HFFc6 (cell line): ENCODE measurements at places on chromosomes 12 and 14. TPM values are rescaled to one million over a fixed set of nuclear protein-coding genes. Genes with fewer than 3 reads are reported as not detected.

Gene BIN2
- total RNA-seq = not detected in 2 replicates

Gene SPIC
- not detected in 3 replicates for total RNA-seq

GRCh38 chr14:48786498-48786897 is 799.7 kb downstream of the RPS29 start:
- DNase-seq = no peak

Gene FGF23
- total RNA-seq = not detected in 3 replicates

DNA sequence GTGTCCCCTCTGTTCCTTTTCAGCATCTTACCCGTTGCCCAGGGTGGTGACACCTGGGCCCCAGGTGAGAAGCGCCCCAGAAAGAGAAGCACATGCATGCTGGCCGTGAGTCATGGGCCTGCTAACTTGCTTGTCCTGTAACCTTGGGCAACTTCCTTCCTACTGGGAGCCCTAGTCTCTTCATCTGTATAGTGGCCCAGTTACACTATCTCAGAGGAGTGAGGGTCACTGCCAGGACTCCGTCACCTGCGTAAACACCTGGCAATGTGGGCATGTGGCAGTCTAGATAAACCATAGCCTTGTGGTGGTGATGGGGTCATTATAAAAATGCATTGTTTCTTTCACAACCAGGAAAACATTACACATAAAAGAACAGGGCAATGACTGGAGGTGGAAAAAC is 125.2 kb downstream of the SLC25A47 start:
- no peak for DNase-seq

Gene PLBD1
- not detected in 3 replicates for total RNA-seq

DNA sequence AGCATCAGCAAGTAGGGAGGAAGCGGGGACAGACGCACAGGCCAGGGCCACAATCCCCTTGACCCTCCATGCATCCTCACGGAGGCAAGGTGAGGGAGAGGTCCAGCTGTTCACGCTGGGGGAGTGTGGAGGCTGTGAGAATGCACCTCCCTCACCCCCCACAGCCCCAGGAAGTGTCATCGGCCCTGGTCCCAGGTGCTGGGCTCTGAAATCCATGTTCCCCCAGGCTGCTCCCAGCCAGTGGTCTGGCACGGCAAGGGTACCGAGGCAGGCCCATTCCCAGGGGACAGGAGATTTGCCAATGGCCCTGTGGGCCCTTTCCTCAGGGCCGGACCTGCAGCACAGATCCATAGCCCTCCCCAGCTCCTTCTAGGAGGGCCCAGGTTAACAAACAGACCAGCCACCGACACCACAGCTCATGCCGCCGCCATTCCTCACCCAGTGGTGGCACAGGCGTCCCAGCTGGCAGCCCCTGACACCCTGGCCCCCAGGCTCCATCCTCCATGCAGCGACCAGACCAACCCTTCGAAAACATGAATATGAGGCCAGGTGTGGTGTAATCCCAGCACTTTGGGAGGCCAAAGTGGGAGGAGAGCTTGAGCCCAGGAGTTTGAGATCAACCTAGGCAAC is 21.9 kb upstream of the EIF5 start:
- DNase-seq = no peak

- no peak for DNase-seq
Observed at GRCh38 chr12:66072135-66072534, 58.4 kb downstream of the LLPH start.

- DNase-seq = no peak
Observed at GRCh38 chr14:105455766-105456660, 18.6 kb upstream of the CRIP2 start.

GRCh38 chr14:64467101-64467500 is 1.8 kb downstream of the AKAP5 start:
- DNase-seq = no peak

Gene MGST1
- 244 to 363 TPM (median 301 TPM) in 3 replicates for total RNA-seq

Gene SOAT2
- 0.21 to 0.25 TPM (median 0.21 TPM) in 3 replicates for total RNA-seq

Gene TSPAN31
- 20.3 and 27.6 TPM in 2 replicates for total RNA-seq

- DNase-seq = no peak
Observed at GRCh38 chr12:49624921-49625577, 1.7 kb downstream of the PRPF40B start.

GRCh38 chr12:11917501-11917900 is 153.2 kb upstream of the BCL2L14 start:
- DNase-seq = no peak

Gene SVOP
- not detected in 2 replicates for total RNA-seq

- DNase-seq = no peak
Observed at GRCh38 chr12:22321638-22322037, 12.9 kb downstream of the ST8SIA1 start.

GRCh38 chr12:116172224-116172849 is 105.2 kb downstream of the MED13L start:
- DNase-seq = no peak

DNA sequence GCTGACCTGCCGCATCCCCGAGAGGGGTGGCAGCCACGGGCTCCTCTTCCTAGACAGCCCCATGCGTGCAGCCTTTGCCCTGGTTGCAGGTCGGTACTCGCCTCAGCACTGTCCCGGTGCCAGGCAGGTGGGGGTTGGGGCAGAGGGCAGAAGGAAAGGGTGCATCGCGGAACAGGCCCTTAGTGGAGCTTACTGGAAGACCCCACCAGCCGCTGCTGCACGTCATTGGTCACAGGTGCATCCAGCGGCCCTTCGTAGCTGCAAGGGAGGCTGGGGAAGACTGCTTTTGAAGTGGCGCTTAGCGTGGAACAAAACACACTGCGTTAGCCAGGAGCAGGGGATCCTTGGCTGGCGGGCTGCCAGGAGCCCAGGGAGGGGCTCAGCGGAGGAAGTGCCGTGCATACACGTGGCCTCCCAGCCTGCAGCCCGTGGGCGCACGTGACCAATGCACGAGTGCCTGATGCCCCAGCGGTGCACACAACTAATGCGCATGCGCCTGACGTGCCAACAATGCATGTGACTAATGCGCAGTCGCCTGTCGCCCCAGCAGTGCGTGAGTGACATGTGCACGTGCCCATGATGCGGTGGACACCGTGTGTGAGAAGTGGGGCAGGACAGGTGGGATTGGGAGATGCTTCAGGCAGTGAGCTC is 5.0 kb upstream of the EP400 start:
- DNase-seq = no peak

DNA sequence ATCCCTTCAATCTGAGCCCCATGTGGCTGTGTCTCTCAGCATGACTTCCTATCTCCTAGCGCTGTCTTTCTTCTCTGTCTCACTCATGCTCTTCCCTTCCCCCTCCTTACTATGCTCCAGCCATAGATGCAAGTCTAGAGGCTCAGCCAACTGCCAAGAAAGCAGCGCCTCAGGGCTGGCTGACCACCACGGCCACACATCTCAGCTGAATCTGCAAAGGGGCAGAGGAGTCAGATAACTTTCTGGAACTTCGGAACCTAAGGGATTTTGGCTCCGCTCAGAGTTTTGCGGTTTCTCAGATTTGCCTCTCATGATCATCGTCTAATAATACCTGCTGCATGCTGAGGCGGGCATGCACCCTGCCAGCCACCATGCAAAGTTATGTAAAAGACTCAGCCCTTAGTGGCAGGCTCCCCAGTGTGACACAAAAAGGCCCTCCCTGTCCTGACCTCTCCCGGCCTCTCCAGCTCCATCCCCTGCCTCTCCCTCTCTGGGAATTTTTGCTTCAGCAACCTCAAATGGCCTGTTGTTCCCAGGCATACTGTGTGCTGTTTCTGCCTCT is 5.0 kb upstream of the FGF6 start:
- no peak for DNase-seq

DNA sequence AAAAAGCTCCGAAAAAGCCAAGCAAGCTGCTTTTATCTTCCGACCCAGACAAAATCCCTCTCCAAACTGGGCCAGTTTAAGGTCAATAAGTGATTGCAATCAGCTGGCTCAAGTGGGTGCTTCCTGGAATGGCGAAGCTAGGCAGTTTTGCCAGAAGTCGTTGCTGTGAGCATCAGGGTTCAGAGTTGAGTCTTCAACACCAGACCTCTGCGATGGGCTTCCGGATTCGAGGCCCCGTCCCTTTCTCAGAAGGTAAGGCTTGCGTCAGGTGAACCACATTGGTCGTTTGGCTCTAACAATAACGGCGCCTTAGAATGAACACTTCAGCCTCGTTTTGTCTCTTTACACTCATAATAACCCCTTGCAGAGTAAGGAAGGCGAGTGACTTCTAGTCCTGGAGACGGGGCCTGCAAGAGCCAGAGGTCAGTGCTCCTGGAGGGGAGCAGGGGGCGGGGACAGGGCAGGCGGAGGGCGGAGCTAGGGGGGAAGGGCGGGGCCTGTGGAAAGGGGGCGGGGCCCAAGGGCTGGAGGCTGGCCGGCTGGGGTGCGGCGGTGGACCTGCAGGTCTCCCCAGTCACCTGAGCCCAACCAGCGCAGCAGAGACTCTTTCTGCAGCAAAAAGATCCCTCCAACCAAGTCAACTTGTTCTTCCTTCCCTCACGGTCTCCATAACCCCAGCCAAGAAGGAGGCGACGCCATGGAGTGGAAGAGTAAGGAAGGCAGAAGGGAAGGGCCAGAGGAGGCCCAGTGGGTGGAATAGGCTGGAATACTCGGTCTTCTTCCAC is 34.0 kb upstream of the NFYB start:
- no peak for DNase-seq

Gene PPFIA2
- total RNA-seq = not detected in 3 replicates

Gene TCL1B
- total RNA-seq = not detected in 3 replicates

Gene SLC7A8
- total RNA-seq = 13.0 to 23.3 TPM (median 15.8 TPM) in 3 replicates

Gene ZFHX2
- 0.63 to 5.4 TPM (median 3.1 TPM) in 3 replicates for total RNA-seq

Gene NANOG
- not detected in 3 replicates for total RNA-seq

DNA sequence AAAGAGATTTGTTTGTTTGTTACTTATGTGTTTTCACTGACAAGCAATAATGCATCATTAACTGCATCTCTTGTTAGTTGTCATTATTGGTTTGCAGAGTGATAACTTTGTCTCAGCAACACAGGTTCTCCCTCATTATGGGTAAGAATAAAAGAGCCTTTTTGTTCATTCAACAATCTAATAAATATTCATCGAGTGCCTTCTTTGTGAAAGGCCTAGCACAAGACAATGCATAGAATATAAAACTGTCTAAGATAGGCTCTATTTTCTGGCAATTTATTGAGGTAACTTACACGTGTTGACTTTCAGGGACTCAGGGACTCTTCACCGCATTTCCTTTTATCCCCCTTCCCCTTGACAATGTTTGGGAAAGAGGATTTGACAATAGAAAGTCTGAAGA is 95.5 kb upstream of the KRR1 start:
- no peak for DNase-seq

DNA sequence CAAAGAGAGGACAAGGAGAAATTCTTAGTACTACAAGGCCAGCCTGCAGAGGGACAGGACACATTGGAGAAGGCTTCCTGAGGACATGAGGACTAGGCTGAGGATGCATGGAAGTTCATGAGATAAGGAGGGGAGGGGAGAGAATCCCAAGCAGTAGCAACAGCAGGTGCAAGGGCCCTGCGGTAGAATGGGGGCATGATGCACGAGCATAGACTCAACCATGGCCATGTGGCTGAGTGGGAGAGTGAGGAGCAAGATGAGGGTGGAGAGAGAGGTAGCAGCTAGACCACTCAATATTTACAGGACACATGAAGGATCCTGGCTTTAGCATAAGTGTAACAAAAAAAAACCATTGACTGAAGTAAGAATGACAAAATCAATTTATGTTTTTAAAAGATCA is 128.1 kb downstream of the PPM1H start:
- DNase-seq = no peak

DNA sequence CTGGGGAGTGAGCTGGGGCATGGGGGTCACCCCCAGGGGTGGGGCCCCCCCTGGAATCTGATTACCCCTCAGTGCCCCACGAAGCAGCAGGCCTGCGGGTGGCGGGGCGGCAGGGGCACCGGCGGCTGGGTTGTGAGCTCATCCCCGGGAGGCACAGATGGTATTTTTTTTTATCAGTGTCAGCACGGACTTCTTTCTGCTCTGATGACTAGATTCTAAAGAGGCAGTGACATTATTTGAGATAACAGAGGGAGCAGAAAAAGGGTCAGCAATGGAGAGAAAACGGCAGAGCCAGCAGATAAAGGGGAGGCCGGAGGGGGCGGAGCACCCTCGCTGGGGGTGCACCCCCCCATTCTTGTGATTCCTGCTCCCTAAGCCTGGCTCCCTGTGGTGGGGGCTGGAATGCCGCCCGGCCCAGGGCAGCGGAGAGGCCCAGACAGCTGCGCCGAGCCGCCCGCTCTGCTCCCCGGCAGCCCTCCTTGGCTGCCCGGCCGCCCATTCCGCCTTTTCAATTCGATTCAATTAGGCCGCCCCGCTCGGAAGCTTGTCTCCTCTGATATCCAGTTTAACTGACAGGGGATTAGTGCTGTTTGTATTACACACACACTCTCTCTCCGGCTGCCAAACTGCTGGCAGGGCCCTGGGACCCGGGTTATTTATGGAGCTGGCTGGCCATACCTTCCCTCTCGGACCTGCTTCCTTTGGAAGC is 32.9 kb downstream of the MVK start:
- no peak for DNase-seq

GRCh38 chr14:74945852-74946658 is 9.3 kb downstream of the PGF start:
- DNase-seq = peak; percentile 39

DNA sequence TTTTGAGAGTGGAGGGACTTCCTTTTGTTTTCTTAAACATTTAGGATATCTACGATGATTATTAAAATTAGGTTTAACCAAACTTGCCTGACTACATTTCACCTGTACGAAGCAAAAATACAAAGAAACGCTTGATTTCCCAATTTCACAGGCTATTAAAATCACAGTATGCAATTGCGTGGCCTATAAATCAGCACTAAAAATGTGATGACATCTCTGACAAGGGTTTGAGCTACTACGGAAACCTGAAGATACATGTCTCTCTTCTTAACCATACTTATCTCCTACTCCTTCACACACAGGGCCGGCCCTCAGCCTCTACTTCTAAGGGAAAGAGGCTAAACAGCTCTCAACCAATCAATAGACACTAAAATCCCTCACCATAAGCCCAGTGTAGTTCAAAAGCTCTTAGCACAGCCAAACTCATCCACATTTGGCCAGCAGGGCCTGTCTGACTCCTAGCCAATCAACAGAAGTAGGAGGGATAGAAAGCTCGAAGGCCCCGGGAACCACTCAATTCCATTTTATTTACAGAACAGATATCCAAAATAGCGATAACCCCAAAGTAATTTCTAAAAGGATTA is 137.3 kb downstream of the FOXN3 start:
- no peak for DNase-seq

Gene MYF6
- not detected in 3 replicates for total RNA-seq

Gene TMEM52B
- total RNA-seq = 1.1 to 1.2 TPM (median 1.2 TPM) in 3 replicates

GRCh38 chr14:68896132-68896531 is 83.0 kb downstream of the ACTN1 start:
- peak; percentile 20 for DNase-seq

DNA sequence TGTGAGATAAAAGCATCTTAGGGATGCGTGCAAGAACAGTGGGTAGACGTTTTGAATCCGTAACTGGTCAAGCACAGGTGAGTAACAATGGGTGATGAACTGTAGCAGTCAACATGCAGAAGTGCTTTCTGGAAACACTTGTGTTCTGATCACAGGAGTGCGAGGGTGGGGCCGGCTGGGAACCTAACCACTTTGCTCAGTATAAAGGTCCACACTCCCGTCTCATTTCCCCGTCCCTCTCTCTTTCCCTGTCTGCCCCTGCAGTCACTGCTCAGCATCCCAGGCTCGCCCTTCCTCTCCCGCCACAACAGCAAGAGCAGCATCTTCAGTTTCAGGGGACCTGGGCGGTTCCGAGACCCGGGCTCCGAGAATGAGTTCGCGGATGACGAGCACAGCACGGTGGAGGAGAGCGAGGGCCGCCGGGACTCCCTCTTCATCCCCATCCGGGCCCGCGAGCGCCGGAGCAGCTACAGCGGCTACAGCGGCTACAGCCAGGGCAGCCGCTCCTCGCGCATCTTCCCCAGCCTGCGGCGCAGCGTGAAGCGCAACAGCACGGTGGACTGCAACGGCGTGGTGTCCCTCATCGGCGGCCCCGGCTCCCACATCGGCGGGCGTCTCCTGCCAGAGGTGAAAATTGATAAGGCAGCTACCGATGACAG is 127.1 kb downstream of the FIGNL2 start:
- DNase-seq = no peak
